ENCODE measurements at places on chromosomes 16 and 17.

- DNase-seq, result no peak
Observed at GRCh38 chr16:10838621-10839278, 20.2 kb upstream of the TVP23A start.

DNA sequence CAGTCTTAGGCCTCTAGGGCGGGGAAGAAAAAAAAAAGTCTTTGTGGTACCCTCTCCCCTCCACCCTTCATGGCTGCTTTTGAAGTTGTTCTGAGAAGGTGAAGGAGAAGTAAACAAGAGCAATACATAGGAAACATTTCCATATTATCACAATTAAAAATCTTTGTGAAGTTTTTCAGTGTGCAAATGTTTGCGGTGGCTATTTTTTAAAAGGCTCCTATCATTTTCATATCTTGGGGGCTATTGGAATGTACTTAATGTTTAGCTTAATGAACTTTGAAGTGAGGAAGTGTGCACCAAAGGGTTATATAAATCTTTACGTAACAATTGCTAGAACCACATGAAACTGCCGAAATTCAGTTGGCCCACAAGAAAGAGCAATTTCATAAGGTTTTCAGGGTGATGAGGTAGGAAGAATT, 7.6 kb downstream of the NOL11 start:
- DNase-seq, result no peak

DNA sequence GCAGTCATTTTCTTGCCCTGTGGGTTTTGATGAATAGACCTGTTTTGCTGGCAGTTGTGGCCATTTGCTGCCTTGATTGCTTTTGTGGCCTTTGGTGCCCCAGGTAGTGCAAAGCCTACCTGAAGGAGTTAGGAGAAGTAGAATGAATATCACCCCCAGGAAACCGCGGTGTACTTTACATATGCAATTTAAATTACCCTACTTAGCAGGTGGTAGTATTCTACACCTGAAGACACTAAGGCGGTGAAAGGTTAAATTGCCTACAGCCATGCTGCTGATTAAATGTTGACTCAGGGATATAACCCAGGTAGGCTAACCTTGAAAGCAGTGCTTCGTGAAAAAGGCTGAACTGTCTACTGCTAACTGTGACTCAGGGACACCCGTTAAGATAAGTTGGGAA, 27.2 kb upstream of the WWOX start:
- no peak for DNase-seq

DNA sequence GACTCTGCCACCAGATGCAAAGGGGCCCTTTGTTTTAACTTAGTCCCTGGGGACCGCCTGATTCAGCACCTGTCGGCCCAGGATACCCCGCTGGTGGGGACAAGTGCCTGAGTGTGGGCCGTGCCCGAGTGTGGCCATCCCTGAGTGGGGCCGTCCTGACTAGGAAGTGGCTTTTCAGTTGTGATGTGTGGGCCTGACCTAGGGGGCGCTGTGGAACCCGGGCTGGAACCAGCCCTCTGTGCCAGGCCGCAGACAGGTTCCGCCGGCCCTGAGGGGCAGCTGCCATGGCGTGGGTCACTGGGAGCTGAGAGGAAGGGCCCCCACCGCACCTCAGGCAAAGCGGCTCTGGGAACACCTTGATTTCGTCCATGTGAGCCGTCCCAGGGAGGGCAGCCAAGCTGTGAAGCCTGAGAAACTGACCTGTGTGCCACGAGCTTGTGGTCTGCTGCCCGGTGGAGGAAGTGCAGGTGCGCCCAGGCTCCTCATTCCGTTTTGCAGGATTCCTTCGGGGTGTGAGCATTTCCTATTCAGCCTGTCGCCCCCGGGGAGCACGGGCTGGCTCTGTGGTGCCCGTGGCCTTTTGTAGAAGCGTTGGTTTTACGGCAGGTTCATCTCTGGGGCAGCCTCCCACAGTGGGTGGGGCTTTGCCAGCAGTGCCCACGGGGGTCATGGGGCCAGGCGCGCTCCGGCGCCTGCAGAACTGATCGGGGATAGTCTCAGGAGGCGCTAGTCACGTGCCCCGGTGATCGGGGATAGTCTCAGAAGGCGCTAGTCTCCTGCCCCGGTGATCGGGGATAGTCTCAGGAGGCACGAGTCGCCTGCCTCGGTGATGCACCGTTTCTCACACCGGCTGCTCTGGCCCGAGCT, 5.3 kb downstream of the RPL13 start:
- DNase-seq, result no peak

- no peak for DNase-seq
Observed at GRCh38 chr17:45839442-45839841, 5.2 kb upstream of the SPPL2C start.

DNA sequence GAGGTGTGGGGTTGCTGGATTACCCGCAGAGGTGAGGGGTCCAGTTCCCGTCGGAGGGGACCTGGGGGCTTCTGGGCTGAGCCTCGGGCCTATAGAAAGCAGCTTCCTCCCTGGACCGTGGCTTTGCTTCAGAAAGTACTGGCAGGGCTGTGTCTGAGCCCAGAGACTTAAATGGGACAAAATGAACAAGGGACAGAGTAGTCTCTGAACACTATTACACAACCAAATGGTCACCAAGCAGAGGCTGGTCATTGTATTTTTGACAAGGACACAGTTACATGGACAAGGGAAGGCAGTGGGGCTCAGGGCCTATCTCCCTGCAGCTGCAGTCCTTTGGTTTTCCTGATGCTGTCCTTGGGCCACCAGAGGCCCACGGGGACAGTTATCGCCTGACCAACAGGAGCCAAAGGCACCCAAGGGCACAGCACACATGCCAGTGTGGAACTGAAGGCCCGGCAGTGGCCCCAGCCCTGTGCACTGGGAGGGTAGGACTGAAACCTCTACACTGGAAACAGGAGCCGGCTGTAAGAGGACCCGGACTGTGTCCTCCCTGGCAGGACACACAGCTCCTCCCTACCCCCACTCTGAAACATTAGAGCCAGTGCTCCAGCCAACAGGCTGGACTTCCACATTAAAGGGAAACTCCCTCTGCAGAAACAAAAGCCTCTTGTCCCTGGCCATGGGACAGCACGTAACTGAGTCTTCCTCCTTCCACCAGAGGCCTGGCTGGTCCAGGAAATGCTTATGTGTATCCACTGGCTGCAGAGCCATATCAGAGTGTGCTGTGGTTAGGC, 26.0 kb upstream of the ERN1 start:
- no peak for DNase-seq

DNA sequence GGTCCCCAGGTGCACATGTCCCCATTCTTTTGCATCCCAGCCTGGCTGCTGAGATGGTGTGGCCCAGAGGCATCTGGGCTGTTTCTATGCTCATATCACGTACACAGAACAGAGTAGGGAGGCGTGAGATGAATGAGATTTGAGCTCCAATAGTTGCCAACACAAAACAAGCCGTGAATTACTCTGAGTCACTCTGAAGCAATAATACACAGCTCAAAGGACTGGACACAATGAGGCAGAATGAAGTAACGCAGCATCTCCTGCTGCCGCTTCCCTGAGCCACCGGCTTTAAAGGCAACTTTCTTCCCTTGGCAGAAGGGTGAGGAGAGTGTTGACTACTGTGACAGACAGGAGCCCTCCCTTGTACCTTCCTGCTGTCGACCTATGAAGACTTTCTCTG, 33.9 kb upstream of the CLEC18B start:
- DNase-seq, result no peak

- DNase-seq, result no peak
Observed at GRCh38 chr17:70168044-70168976, 1.0 kb upstream of the KCNJ2 start.

DNA sequence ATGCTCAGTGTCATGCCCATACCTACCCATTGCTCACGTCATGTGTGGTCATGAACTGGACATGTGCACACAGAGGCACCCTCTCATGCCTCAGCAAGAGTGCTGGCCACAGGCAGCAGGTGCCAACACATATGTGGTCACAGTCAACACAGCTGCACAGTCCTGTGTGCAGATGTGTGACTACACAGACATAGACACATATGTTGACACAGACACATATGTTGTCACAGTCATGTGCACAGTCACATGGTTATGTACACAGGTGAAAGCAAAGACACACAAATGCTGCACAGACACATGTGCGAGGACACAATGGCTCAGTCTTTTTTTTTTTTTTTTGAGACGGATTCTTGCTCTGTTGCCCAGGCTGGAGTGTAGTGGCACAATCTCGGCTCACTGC, 11.3 kb downstream of the SLC4A1 start:
- no peak for DNase-seq

- DNase-seq, result no peak
Observed at GRCh38 chr17:48613862-48614694, 1.0 kb downstream of the HOXB8 start.

- no peak for DNase-seq
Observed at GRCh38 chr17:13413001-13413400, 188.7 kb downstream of the HS3ST3A1 start.

- no peak for DNase-seq
Observed at GRCh38 chr16:63628812-63629211, 1493.1 kb downstream of the CDH11 start.

GRCh38 chr17:38730526-38731379, 612 bp downstream of the CISD3 start:
- DNase-seq, result no peak

- DNase-seq, result no peak
Observed at GRCh38 chr17:4956493-4957061, 5.7 kb downstream of the ENO3 start.

All from activated gamma-delta T cell treated with anti-CD3 and anti-CD28 coated beads, Interleukin-2, amount 50 U/mL, for 16 hours (primary cell).